ENCODE measurements at places on chromosomes 7 and 10.

GRCh38 chr7:112160130-112160770, 45.9 kb downstream of the DOCK4 start:
- no peak for DNase-seq

DNA sequence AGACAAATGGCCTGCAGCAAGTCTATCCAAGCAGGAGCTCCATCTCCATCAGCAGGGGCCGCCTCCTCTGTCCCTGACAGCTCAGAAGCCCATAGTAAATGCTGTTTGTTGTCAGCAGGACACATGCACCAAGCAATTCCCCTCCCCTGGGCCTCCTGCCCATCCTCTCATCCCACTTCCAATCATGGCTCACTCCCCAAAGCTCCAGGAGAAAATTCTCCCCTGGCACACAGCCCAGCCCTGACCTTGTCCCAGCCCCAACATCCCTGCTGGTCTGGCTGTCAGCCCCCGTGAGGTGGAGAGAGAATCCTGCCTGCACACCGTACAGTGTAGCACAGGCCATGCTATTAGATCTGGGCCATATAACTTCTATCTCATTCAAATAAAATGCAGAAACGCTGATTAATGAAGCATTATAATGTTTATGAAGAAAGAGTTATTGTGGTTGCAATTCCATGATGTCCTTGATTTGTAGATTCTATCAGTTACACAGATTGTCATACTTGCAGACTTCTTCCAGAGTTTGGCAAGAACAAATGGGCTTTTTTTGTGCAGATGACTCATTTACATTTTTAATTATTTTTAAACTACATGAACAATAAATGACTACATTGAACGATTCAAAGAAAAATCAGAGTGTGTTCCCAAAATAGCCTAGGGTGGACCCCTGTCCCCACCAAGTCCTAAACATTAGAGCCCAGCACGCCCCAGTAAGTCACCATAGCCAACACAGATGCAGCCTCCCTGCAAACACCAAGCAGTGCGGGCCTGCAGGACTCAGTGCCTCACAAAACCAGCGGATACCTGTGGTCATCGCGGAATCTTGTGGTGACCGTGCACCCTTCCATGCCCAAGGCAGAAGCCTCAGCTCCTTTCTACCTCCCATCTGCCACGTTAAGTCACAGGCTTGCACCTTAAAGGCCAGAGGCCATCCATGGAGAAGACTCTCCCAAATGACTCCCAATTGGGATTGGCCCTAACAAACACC, 70.1 kb downstream of the COBL start:
- no peak for DNase-seq

DNA sequence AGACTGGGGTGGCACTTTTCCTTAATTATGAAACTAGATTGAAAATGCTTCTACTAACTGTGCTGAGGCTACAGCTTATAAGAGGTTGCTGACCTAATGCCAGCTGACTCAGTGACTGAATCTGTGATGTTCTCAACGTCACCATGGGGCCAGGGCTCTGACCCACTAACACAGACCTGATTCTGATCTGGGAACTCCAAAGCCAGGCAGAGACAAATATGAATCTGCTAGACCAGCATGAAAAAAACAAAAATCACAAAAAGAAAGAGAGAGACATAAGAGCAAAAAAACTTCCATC, 16.1 kb downstream of the USP6NL start:
- DNase-seq = no peak

DNA sequence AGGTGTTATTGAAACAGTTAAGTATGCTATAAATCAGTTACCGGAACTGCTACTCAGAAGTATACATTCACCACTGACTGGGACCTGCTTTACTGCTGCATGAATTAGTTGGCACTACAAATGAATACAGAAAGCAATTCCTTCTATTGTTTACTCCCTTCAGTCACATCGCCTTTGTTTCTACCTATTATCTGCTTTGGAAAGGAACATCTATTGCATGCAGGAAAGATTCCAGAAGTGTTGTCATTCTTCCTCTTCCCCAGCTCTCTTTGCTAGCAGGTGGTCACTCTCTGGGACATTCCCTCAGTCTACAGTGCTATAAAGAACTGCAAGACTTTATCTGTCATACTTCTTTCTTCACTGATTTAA, 131.3 kb downstream of the ANK3 start:
- no peak for DNase-seq

DNA sequence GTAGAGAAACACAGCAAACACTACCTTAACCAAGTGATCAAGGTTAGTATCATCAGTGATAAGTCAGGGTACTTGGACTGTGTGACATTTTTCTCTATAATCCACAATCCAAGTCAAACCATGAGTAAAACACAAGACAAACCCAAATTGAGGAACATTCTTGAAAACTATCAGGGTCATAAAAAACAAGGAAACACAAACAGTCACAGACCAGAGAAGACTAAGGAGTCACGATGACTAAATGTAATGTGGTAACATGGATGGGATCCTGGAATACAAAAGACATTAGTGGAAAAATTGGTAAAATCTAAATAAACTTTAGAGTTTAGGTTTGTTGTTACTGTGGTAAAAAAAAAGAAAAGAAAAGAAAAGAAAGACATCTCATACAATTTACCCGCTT, 103.8 kb downstream of the ARMH3 start:
- DNase-seq = no peak

GRCh38 chr7:5594616-5595544, 171.2 kb upstream of the TNRC18 start:
- DNase-seq = no peak

DNA sequence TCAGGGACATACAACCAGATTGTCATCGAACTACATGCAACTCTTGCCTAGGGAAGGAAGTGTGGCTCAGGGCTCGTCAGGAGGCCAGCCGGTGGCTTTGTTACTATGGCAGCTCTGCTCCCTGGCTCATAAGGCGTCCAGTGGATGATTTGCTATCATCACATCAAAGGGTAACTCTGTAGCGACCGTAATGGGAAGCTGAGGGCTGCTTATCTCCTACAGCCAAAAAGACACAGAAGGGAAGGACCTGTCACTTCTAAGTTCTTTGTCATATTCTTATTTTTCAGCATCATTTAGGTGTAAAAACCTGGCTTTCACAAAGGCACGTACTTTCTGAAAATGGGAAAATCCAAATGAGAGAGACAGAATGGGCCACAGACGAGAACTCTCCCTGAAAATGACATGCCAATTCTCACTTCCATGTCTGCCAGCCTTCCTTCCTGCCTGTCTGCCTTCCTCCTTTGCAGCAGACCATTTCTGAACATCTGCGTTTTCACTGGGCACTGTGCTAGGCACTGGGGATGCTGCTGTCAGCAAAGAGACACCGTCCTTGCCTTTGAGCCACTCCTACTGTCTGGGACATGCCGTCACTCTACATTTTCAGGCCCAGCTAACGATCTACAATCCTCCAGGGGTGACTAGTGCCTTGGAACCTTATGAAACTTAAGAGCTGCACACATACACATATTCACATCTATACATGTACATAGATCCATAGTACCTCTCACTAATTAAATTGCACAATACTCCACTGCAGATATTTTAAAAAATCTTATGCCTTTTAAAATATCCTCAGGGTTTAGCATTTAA, 26.9 kb downstream of the ENKUR start:
- DNase-seq = no peak

GRCh38 chr7:13912715-13913278, 76.7 kb downstream of the ETV1 start:
- DNase-seq = no peak

GRCh38 chr7:65268782-65269149, 104.9 kb upstream of the ZNF92 start:
- no peak for DNase-seq

DNA sequence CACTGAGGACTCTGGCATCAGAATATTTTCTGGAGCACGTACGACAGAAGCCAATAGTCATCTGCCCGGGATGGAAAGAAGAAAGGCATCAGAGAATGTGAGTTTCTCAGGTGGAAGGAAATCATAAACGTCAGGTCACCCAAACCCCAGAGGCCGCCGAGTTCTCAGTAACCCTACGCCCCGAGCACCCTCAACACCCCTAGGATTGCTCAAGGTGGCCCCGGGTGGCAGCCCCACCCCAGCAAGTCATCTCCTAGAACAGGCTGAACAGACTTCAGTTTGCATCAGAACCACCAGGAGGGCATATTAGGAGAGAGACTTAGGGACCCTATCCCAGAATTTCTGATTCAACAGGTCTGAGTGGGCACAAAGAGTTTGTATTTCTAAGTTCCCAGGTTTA, 117.6 kb downstream of the TNS3 start:
- no peak for DNase-seq

- DNase-seq = no peak
These were observed 839.9 kb upstream of the LRRTM3 start for GRCh38 chr10:66085906-66086305.

DNA sequence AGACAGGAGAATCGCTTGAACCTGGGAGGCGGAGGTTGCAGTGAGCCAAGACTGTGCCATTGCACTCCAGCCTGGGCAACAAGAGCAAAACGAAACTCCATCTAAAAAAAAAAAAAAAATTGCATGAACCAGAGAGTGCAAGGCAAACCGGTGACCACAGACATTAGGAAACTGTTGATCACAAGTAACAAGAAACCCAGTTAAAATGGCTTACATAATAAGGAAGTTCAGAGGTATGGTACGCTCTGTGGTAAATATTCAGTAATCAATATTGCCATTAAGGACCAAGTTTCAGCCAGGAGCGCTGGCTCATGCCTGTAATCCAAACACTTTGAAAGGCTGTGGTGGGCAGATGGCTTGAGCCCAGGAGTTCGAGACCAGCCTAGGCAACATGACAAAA, 9.2 kb upstream of the NT5C2 start:
- DNase-seq = no peak

DNA sequence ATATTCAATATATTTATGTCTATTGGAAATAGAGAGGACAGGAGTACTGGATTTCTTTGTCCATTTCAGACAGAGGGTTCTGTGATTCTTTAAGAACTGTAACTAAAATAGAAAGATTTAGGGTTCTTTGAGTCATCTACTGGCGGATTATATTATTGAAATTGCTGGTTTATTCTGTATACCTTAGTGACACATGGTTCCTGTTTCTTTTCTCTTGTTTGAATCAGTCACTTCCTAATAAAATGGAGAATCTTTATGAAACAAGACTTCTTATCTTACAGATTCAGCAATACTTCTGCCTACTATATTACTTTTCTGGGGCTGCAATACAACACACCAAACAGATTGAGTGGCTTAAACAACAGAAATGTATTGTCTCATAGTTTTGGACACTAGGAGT, 20.8 kb upstream of the ZNF800 start:
- peak; percentile 13 for DNase-seq

DNA sequence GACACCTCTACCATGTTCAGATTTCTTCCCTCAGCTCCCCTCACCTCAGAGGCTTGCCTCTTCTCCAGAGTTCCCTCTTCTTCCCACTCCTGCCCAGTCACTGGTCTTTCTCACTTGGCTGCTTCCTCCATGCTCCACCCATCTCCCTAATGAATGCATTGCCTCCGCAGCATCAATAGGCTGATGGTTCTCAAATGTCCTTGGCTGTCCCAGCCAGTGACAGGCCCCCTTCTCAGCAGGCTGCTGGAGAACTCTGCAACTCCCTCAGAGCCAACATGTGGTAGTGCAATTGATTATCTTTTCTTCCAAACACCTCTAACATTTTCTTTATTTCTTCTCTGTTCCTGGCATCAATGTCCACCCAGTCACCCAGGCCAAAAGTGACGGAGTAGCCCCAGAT, 218.2 kb downstream of the RELN start:
- DNase-seq = no peak

DNA sequence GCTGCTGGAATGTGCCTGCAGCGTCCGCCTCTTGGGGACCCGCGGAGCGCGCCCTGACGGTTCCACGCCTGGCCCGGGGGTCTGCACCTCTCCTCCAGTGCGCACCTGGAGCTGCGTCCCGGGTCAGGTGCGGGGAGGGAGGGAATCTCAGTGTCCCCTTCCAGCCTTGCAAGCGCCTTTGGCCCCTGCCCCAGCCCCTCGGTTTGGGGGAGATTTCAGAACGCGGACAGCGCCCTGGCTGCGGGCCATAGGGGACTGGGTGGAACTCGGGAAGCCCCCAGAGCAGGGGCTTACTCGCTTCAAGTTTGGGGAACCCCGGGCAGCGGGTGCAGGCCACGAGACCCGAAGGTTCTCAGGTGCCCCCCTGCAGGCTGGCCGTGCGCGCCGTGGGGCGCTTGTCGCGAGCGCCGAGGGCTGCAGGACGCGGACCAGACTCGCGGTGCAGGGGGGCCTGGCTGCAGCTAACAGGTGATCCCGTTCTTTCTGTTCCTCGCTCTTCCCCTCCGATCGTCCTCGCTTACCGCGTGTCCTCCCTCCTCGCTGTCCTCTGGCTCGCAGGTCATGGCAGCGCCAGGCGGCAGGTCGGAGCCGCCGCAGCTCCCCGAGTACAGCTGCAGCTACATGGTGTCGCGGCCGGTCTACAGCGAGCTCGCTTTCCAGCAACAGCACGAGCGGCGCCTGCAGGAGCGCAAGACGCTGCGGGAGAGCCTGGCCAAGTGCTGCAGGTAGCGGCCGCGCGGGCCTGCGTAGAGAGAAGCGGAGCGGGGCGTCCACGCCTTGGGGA, 645 bp downstream of the SLC26A4 start:
- no peak for DNase-seq

- no peak for DNase-seq
These were observed 282.0 kb upstream of the ETV1 start for GRCh38 chr7:14271441-14271840.

DNA sequence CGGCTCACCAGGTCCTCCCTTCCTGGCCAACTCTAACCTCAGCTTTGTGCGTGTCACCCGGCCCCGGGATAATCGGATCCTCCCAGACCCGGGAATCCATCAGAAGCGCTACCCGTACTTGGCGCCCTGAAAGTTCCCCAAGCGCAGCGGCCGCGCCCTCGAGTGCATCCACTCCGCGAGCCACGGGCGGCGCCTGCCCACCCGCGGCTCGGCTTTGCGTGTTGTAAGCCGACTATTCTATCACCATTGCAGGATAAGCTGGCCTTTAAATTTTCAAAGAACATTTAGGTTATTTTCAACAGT, 35.7 kb upstream of the EBLN1 start:
- DNase-seq = peak; percentile 69

GRCh38 chr7:47571331-47572093, 10.4 kb downstream of the TNS3 start:
- DNase-seq = peak; percentile 21

DNA sequence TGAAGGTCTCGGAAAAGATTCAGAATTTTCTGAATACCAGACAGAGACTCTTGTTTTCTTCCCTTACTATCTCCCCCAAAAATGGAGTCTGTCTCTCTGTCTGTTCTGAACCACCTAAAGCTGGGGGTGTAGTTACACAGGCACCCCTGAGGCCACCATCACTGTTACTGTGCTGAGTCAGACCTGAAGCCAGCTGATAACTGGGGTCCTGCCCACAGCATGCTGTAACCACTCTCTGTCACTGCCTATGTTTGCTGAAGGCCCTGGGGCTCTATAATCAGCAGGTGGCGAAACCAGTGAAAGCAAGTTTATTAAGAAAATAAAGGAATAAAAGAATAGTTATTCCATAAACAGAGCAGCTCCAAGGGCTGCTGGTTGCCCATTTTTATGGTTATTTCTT, 575.2 kb upstream of the POT1 start:
- no peak for DNase-seq

Data from CD4-positive, alpha-beta T cell (primary cell).